ENCODE measurements at places on chromosomes 13 and 19.

DNA sequence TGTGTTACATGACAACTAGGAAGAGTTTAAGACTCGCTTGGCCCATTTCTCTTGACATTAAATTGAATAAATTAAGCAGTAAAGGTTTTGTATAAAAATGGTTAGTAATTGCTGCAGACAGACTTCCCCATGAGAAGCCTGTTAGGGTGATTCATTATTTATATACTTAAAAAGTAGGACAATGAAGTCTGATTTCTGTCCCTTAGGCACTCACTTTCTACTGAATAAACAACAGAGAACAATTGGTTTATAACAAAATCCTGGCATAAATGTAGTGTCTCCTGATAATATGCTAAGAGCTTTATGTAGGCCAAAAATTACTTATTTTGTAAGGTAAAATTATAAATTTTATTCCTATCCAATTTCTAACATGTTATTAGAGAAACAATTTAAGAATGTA is 2138.5 kb upstream of the PCDH20 start:
- DNase-seq, result peak; percentile 19

GRCh38 chr13:80274643-80275042 is 66.3 kb downstream of the SPRY2 start:
- DNase-seq, result no peak

GRCh38 chr13:90447034-90447733 is 900.3 kb upstream of the MIR17HG start:
- DNase-seq, result no peak

- peak; percentile 95 for DNase-seq
These were observed 8.6 kb upstream of the BCAT2 start for GRCh38 chr19:48819366-48819816.

GRCh38 chr13:20351281-20352022 is 119.3 kb upstream of the GJB6 start:
- DNase-seq, result peak; percentile 47
